SK-N-SH treated with all-trans-retinoic acid at 6 μM for 48 hours (cell line): ENCODE measurements at places on chromosomes 5 and 9.

- ATAC-seq, result no peak
Measured at GRCh38 chr9:36818965-36819870, 214.8 kb downstream of the PAX5 start.

DNA sequence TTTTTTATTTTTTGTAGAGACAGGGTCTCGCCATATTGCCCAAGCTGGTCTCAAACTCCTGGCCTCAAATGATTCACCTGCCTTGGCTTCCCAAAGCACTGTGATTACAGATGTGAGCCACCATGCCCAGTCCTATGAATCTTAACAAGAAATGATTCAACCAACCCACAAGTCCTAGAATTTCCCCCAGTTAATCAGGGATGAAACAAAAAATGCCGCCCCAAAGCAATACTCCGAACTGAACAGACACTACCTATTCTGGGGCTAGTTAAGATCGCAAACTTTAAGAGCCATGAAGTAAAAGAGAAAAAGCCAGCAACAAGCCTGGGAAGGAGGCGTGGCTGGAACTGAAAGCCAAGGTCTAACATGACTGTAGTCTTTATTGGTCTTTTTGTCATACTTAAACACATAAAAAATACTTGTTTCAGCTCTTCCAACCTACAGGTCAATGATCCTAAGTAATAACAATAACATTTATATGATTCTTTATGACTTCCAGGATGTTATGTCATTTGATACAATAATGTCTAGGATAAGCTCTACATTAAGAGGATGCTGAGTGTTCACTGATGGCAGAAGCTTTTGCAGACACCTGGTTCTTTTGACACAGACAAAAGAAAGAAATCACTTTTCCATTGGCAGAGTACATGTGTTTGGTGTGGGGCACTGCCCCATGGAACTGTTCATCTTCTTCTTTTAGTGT lies 361.1 kb upstream of the TLE4 start:
- ATAC-seq, result no peak

- ATAC-seq, result no peak
Measured at GRCh38 chr9:137198902-137199283, 1.6 kb downstream of the TPRN start.

DNA sequence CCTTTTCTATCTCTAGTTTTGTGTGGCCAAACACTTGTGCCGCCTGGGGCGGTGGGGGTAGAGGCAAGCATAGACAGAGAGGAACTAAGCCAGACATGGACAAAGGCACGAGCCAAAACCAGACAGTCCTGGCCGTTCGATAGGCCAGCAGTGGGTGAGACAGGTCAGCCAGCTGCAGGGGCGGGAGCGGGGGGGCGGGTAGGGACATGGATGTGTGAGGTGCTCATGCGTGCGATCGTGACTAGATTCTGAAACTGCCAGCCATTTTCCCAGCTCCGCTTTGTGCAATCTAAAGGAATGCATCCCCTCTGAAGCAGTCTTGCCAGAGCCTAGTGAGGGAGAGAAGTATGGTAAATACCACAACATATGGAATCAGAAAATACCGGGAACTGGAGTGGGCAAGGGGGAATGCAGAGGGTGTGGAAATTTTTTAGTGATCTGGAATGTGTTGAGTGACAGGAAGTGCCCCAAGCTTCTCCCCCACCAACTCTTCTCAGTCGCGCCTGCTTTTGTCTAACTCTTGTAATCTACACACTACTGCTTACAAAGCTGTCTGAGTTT lies 111.9 kb downstream of the NR6A1 start:
- peak; percentile 74 for ATAC-seq

DNA sequence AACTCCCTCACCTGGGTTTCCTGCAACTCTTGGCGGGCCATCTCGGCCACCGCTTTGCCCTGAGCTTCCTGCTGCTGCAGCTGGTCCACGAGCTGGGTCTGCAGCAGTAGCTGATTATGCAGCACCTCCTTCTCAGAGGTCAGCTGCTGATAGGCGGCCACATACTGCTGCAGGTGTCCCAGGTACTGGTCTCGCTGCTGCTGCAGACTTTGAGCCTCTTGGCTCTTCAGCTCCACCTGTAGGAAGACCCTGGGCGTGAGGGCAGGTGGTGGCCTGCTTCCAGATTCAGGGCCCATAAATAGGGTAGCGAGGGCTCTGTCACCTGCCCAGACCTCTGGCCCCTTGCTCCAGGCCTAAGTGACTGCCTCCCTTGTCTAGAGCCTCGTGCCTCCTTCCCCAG lies 16.7 kb downstream of the GOLGA2 start:
- ATAC-seq, result no peak

DNA sequence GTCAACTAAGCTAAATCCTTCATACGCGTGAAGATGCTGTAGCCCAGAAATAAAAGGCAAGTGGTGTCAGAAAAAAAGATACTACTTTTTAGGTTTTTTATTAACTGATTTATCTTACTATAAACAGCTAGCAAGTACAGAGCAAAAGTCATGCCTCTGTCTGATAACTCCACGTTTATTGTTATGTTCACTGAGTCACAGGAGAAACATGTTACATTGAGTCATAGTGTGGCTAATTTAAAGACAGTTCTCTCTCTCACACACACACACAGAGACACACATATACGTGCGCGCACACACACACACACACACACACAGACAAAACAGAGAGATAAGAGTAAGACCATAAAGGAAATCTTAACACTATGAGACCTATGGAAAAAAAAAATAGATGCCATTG lies 770.0 kb upstream of the CDH10 start:
- ATAC-seq, result no peak

DNA sequence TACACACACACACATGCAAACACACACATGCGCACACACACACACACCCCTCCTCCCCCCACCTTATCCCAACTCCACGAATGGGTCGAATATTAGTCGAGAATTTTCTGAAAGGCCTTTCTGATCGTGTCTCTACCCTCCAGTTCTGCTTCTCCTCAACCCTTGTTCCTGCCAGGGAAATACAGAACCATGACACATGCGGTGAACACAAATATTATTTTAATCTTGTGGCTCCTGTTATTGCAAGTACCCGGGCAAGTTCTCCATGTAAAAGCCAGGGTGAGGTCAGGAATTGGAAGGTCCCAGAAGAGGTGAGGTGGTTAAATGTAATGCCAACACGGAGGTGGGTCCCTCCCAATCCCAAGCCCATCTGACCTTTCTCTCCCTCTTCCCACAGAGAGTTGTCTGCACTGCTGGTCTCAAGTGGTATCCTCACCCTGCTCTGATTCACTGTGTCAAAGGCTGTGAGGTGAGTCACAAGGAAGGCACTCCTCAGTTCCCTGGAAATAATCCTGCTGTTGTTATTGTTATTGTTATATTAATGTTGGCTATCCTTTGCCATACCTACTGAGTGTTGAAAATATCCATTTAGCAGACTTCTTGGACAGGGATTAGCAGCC lies 223.7 kb downstream of the PAPPA start:
- ATAC-seq, result peak; percentile 93

- ATAC-seq, result no peak
Measured at GRCh38 chr9:71353720-71354119, 232.3 kb upstream of the TRPM3 start.

DNA sequence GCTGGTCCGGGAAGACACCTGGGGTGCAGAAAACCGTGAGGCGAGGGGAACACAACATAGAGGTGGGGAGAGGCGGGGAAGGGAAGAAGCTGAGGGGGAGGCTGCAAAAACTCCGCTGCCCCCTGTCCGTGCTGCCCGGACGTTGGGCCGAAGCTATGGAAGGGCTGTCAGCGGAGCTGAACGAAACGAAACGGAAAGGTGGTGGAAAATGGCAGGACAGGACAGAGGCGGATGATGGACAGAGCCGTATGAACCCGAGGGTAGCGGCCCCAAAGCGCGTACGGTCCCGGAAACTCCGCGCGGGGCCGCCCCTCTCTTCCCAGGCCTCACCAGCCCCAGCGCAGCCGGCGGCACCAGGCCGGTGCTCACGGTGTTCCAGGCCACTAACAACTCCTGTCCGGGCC lies 272 bp downstream of the ANAPC2 start:
- ATAC-seq, result peak; percentile 13

DNA sequence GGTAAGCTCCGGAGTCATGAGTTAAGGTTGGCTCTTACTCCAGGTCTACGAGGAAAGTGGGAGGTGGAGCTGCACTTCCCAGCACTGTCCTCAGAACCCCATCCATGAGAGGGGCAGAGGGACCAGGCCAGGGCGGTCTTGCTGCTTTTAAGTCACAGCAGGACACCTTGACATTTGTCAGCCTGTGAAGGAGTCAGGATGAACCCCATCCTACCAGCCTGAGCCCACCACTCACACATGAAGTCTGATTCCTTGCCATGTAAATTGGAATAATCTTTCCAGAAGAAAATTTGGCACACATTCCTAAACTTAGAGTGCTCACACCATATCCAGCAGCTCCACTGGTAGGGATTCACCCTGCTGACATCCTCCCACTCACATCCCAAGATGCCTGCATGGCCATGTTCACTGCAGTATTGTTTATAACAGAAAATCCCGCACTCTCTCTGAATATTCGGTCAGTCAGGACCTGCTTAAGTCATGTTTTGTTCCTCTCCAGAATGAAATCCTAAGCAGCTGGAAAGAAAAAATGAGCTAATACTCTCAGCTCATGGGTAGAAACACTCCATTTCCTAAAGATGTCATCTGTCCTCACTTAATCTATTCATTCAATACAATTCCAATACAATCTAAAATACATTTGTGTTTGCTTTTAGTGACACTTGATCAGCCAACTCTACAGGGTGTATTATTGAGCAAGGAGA lies 79.3 kb upstream of the COL5A1 start:
- ATAC-seq, result no peak

DNA sequence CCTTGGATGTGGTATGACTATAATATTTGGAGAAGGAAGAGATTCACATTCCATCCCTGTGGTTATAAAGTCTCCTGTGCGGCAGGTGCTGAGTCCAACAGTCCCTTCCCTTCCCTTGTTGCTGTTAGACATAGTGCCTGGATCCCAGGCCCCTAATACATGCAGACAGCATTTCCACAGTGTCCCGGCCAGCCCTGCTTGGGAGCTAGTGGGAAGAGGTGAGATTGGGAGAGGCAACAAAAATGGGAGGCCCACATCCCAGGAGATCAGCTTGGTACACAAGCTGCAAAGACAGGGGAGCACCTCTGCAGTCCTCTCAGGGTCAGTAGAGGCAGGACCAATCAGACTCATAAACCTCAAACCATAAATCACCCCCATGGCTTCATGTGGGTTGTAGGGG lies 3.3 kb upstream of the NEURL1B start:
- no peak for ATAC-seq

DNA sequence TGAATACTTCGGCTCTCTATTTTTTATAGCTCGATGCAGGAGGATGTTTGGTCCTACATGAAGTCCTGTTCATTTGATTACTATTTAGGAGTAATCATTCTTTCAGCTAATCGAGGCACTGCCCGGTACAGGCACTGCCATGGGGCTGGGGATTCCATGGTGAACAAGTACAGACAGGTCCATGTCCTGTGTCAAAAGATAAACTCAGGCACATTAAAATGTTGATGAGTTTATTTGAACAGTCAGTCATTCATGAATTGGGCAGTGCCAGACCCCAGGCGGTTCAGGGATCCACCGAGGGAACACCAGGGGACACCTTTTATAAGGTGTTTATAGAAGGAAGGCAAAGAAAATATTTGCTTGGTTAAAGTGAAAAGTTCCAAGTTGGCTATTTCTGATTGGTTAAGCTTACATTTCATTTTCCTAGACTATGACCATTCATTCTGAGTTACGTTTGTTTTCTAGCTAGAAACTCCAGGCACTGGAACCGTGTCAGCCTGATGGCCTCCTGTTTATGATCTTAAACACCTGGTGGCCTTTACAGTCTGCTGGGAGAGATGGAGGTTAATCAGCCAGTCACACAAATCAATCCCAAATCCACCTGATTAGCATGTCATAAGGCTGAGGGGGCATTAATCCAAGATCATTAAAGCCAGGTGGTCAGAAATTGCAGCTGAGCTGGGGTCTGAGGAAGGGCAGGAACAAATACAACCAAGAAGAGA lies 47.0 kb upstream of the TDRD7 start:
- no peak for ATAC-seq

- ATAC-seq, result peak; percentile 70
Measured at GRCh38 chr9:108271646-108272348, 584.0 kb downstream of the ACTL7B start.

DNA sequence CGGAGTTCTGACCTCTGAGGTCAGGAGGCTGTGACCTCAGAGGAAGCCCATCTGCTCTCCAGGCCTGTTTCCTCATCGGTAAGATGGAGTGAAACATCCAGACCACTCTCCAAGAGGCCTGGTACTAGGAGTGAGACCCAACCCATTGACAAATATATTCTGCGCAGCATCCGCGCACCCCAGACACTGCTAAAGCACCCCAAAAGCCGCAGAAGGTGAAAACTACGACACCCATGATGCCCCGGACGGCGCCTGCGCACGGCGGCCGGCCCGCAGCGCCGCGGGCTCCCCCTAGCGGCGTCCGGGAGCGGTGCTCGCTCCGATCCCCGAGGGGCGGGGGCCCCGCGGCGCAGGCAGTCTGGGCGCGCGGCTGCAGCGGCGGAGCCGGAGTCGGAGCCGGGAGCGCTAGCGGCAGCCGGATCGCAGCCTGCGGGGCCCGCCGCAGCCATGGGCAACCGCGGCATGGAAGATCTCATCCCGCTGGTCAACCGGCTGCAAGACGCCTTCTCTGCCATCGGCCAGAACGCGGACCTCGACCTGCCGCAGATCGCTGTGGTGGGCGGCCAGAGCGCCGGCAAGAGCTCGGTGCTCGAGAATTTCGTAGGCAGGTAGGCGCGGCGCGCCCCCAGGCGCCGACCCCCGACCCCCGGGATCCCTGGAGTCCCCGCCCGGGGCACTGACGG lies at the start of gene DNM1:
DNM1 (plus strand) TSS at position 356 of the 683 bp plus-strand sequence; CDS start at position 448, 92 bp downstream.
- peak; percentile 73 for ATAC-seq

DNA sequence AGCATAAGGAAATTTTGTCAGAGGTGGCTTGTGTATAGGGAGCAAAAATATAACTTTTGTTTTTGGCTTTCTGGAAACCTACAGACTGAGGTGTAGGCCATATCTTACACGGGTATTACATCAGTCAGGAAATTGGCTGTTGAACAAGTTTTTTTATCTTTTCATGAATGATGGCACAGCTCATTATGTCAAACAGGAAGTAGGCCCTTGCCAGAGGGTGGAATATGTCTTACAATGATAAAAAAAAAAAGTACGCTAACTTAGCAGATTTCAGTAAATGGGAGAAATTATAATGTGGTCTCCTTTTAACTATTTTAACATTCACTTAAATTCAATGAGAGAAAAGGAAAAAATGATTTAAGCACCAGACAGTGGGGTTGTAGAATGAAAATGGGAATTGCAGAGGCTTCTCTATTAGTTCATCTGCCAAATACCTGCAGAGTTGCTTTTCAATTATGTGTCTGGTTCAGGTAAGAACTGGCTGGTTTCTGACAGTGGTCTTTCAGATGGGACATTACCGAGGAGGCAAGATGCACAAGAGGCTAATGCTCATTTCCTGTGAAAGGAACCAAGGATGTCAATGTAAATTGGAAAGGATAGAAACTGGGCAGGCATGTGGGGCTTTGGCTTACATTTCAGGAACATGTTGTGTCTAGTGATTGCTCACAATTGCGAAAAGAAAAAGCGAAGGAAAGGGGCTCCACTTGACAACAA lies 169.9 kb downstream of the NNT start:
- ATAC-seq, result peak; percentile 75
